ENCODE measurements at places on chromosomes 13 and 19.

DNA sequence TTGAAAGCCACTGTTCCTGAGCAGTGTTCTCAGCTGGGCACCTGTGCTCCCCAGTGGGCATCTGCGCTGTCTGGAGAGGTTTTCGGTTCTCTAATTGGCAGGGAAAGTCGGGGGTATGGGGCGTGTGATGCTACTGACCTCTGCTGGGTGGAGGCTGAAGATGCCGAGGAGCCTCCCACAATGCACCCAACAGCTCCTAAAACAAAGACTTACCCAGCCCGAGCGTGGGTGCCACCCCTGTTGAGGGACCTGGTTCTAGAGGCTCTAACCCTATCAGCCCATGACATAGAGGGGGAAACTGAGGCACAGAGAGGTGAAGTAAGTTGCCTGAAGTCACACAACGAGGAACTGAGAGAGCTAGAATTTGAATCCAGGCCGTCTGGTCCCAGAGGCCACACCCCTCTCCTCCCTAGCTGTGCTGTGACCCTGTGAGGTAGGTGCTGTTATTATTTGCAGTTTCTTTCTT lies 2.3 kb downstream of the SPACA4 start:
- DNase-seq: peak; percentile 87

DNA sequence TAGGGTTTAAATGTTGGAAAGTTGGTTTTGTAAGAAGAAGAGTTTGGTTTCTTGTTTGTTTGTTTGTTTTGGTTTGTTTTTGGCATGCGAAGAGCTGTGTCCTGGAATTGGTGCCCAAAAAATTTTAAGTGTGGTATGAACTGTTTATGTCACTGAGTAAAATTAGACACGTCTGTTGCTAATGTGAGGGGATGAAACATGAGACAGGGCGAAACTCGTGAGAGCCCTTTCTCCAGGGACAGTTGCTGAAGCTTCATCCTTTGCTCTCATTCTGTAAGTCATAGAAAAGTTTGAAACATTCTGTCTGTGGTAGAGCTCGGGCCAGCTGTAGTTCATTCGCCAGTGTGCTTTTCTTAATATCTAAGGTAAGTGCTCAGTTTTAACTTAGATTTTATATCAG lies at the start of gene SGCG:
Gene SGCG, plus strand, starts transcription at position 269 of the 400 bp plus-strand sequence. CDS start 22,716 bp downstream, outside the sequence.
- DNase-seq: no peak

DNA sequence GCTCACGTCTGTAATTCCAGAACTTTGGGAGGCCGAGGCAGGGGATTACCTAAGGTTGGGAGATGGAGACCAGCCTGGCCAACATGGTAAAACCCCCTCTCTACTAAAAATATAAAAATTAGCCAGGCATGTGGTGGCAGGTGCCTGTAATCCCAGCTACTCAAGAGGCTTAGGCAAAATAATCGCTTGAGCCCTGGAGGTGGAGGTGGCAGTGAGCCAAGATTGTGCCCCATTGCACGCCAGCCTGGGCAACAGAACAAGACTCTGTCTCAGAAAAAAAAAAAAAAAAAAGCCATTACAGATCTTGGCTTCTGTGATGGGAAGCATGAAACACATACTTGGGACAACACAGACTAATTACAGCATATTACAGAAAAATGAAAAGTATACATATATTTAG lies 1404.5 kb upstream of the SPRY2 start:
- no peak for DNase-seq

GRCh38 chr13:26019881-26020870 lies 31.6 kb downstream of the SHISA2 start:
- peak; percentile 41 for DNase-seq

DNA sequence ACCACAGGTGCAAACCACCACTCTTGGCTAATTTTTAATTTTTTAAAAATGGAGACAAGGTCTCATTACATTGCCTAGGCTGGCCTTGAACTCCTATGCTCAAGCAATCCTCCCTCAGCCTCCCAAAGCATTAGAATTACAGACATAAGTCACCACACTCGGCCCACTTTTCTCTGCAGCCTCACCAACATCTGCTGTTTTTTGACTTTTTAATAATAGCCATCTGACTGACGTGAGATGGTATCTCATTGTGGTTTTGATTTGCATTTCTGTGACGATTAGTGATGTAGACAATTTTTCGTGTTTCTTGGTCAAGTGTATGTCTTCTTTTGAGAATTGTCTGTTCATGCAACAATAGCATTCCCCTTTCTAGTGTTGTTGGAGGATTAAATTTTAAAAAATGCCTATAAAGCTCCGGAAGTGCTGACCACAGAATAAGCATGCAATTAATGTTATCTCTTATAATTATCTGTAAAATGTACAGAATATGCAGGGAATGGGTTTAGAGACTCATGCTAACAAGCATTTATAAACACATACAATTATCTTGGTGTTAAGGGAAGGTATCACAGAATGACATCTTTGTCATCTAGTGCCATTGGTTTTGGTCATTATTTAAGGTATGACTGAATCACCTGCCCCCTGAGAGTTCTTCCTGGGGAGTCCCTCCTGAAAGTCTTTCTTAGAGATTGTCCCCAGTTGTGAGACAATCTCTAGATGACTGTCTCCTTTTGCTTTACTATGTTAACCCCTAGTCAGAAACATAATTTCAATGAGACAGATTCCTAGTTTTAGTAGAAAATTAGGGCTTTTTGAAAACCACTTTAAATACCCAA lies 118.5 kb upstream of the SERTM1 start:
- DNase-seq: peak; percentile 1

DNA sequence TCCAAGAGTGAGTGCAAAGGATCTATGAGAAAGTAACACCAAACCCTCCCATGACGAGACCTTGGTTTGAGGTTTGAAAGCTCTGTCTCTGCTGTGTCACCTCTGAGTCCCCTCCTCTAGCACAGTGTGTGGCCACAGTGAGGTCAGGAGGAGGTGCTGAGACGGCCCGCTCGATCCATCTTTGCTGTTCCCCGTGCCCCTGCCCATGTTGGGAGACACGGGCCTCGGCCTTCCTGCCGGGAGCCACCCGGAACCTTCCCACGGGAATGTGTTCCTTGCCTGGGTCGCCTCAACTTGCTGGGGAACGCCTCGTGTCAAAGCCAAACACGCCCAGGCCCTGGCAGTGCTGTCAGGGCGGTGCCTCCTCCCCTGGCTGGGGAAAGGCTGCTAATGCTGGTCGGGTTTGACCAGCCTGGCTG lies 10.1 kb downstream of the NANOS3 start:
- no peak for DNase-seq

- peak; percentile 57 for DNase-seq
Observed at GRCh38 chr13:94595001-94595949, 677 bp downstream of the TGDS start.

DNA sequence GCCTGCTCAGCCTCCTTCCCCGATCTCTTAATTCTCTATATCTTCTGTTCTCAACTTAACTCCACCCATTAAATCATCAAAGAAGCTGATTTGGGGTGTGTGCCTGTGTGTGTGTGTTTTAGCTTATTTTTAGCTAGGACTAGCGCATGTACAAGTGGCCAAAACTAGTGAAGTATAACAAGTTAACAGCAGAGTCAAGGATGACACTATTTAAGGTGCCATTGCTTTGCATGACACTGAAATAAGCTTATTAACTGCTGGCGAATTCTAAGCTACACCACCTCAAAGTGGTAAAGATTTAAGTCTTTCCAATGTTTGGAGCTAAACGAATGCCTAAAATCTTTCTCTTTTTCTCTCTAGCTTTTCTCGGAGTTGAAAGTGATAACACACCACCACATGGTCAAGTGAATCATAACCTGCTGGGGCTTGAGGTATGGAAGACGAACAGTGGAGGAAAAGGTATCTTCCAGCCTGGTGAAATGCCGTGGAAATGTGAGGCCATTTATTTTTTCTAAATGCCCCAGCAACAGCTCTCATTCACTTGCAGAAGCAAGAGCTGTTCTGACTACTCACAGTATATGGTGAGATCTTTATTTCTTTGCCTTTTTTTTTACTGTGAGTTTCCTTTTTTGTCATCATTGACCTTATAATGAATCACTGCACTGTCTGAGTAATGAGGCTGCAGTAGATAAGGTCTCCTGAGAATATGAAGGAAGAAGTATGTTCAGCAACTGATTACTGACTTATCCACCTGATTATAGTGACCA lies 570.3 kb downstream of the PCDH9 start:
- no peak for DNase-seq

DNA sequence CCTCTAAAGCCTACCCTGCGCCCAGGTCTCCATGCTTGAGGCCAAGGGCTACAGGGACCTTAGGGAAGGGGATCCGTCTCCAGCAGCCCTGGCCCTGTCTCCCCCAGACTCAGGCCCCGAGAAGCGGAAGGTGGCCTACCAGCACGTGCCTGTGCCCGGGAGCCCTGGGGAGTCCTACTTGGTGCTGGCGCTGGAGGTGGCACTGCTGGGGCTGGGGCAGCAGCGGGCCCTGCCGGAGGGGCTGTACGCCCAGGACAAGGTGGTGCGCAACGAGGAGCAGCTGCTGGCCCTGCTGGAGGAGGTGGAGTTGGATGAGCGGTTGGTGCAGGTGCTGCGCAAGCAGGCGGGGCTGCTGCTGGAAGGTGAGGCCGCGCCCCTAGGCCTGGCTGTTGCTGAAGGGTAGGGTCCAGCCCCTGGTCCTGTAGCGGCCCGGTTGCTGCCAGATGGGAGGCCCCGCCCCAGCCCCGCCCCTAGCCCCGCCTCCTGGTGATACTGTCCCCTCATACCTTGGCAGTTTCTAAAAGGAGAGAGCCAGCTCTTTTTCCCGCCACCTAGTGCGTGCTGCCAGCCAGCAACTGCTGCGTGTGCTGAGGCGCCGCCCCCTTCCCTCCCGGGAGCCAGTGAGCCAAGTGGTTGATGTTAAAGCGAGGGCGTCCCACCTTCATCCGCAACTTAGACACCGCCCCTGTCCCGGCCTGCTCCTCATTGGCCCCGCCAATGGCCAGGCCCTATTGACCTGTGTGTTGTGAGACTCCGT lies 22.6 kb downstream of the ZSWIM4 start:
- DNase-seq: peak; percentile 73

DNA sequence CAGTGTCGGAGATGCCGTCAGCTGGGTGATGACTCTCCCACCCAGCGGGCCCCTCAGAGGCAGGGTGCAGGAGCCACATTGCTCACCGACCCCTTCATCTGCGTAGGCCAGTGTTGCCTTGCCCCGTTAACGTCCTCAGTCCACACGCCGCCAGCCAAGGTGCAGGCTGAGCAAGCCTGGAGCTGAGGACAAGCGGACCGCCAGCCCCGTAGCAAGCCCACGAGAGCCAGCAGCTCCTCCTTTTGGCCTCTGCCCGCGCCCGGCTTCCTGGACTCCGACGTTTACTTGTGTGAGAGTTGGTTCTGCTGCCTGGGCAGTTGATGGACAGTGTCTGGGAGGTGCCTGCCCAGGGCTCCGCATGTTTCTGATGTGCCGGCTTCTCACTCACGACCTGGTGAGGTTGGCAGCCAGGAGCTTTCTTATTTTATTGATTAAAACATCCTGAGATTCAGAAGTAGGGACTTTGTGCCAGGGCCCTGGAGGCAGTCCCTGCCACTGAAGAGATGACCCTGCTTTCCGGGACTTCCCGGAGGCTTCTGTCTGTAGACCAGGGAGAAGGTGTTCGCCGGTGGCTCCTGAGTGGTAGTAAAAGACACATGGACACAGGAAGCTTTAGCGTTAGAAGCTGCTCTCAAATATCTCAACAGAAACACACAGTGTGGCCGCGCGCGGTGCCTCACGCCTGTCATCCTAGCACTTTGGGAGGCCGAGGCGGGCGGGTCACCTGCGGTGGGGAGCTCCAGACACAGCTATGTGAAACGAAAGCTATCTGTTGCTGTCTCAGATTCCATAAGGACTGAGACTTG lies 5.8 kb downstream of the DAZAP1 start:
- no peak for DNase-seq

- DNase-seq: peak; percentile 96
Observed at GRCh38 chr19:574658-575526, 2.5 kb downstream of the BSG start.

- DNase-seq: no peak
Observed at GRCh38 chr13:111404746-111405145, 84.3 kb downstream of the TEX29 start.

GRCh38 chr13:22883956-22884355 lies 296.8 kb upstream of the SGCG start:
- no peak for DNase-seq

DNA sequence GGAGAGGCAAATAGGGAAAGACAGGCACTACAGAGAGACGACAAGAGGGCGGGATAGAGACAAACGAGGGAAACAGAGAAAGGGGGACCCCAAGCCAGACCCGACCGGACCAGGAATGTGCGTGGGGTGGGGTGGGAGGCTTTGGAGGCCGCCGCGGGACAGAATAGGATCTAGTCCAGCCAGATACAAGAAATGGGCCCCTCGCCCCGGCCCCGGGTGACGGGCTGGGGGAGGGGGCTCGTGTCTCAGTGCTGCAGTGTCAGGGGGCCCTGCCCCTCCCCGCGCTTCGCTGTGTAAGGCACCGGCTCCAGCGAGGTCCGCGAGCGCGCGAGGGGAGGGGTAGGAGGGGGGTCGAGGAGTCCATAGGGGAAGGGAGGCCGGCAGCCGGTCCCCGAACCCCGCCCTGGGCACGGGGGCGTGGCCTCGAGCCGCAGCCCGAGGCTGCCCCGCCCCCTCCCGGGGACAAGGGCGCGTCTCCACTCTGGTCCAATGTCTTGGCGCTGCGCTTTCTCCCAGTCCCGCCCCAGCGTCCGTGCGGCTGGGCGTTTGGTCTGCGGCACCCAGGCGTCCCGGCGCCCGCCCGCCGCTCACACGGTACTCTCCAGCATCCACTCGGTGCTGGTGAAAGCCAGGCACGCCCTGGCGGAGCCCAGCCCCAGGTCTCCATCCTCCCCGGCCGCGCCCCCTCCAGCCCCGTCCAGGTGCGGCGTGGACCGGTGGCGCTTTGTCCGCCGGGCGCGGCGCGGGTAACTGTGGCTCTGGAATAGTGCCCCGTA lies 11.0 kb downstream of the IFNL1 start:
- peak; percentile 38 for DNase-seq

- DNase-seq: no peak
Observed at GRCh38 chr19:30226464-30227011, 145.6 kb upstream of the ZNF536 start.

DNA sequence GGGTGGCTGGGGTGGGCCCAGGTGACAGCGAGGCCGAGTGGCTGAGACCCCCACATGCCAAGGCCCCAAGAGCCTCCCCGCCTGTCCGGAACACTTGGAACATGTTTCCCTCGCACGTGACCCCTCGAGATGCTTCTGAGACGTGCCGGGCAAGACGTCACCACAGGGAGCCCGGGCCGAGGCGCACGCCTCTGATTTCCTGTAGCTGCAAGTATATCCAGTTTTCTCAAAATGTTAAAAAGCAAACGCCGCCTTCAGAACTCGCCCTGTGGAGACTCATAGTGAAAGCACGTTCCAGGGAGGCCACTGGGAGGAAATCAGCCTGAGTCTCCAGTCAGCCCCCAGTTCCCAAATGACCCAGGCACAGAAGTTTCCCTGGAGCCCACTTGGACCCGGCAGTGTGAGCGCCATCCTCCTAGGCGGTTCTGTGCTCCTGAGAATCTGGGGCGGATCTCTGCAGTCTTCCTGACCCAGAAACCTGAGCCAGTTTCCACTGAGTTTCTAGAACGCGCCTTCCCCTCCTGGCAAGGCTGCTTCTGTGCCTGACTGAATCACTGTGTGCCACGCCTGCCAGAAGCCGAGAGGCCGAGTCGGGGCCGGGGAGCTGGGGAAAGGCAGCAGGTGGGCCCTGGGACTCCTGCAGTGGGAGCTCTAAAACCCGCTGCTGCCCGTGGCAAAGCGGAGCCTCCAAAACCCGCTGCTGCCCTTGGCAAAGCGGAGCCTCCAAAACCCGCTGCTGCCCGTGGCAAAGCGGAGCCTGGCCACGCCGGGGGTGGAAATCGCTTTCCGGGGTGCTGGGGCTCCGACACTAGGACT lies 179.3 kb downstream of the KDM4B start:
- DNase-seq: no peak

Data from hematopoietic multipotent progenitor cell treated with erythropoietin and hydrocortisone succinate and interleukin-3 and kit ligand, for 4 days (in vitro differentiated cells).